ENCODE measurements at places on chromosomes 7 and 10. TPM values are rescaled to one million over a fixed set of nuclear protein-coding genes. Genes with fewer than 3 reads are reported as not detected.

RGS10 gene
- total RNA-seq, result 26.5 TPM

LGI1 gene
- not detected for total RNA-seq

DNA sequence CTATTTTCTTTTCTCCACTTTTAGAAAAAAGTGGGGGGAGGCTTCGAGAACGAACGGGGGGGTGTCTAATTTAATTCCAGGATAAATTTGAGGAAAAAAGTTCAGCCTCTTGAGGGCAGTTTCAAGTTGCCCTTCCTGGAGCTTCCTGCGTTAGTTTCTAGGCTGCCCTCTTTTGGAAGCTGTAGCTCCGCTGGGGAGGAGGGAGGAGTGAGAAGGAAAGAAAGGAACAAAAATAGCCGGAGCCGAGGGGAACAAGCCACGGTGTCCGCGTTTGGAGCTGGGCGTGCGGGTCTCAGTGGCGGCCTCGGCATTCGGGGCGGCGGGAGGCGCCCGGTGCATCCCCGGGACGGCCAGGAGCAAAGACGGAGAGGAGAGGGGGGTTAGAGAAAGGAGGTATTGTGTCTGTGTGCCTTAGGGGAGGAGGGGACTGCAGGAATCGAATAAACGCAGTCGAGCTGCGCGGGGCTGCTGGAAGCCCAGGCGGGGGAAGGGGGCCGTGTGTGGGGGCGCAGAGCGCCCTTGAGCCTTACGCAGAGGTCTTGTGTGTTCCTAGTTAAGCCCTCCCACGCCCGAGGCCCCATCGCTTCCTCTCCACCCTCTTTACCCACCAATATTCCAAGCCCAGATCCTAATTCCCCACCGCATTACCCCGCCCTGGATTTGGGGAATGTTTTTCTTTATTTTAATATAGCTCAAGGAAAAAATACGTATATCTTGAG, 2.0 kb upstream of the TNRC18 start:
- peak; percentile 84 for DNase-seq

GRCh38 chr10:15146366-15146765, 22.1 kb downstream of the NMT2 start:
- no peak for DNase-seq

DNA sequence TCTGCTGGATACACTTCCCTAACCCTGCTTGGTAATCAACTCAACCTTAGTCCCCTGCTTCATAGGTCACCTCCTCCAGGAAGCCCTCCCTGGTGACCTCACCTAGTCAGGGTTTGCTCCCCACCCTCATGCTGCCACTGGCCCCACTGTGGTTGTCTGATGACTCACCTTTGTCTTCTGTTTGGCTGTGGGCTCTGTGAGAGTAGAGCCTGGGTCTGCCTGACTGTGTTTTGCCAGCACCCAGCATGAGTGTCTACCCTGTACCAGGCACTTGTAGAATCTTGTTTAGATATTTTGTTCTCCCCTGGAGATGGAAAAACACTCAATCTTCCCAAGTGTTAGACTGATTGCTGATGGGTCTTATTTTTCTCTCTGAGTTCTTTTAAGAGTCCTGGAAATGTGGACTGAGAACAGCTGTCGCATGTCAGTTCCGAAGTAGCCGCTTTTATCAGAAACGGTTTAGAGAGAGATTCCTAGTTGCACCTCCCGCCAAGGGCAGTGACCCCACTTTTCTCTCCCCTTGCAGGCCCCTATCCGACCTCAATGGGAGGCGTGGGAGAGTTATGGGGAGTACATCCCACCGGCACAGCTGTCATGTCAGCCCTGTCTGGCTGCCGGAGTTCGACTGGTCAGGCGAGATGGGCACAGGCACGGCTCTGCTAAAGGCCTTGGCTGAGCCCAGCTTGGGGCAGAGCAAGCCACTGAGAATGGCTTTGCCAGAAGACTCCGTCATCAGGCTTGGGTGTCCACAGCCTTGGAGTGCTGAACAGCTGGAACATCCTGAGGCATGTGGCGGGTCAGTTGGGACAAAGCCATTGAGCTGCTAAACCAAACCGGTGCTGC, 134.3 kb downstream of the GRK5 start:
- DNase-seq, result peak; percentile 75

DNA sequence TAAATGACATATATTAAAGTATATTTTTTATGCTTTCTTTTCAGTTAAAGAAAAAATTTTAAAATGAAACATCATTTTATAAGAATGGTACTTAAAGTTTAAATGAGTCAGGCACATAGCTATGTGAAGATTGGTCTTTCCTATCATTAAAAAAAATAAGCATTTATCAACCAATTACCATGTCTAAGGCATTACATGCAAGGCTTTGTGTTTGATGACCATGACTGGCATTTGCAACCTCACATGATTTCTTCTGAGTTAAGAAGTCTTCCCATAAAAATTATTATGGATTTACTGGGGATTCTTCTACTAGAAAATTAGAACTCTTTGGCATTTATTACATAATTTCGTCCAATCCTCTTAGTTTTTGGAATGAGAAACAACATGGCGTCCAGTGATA, 776.1 kb downstream of the MAGI2 start:
- DNase-seq, result no peak

DNA sequence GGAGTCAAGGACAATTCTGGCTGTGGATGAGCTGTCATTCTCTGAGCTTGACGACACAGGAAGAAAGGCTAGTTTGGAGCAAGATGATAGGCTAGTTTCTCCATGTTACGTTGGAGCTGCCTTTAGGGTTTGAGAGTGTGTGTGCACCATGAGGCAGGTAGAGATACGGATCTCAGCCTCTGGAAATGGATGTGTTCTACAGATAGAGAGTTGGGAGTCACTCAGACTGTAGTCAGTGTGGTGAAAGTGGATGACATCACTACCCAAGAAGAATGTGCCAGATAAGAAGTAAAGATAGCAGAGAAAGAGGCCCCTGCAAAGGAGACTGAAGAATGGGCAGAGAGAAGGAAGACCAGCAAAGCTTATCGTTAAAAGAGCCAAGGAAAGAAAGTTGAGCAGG, 42.4 kb downstream of the PNLIPRP3 start:
- DNase-seq, result no peak

- DNase-seq, result no peak
Measured at GRCh38 chr7:44310221-44310848, 15.1 kb downstream of the CAMK2B start.

GRCh38 chr7:38411404-38411803, 138.0 kb upstream of the TARP start:
- peak; percentile 12 for DNase-seq

- no peak for DNase-seq
Measured at GRCh38 chr7:92528958-92529264, 316 bp downstream of the RBM48 start.

Measured in renal cortical epithelial cell (primary cell).